ENCODE measurements at places on chromosomes 6 and 20. TPM values are rescaled to one million over a fixed set of nuclear protein-coding genes. Genes with fewer than 3 reads are reported as not detected.

GRCh38 chr6:107592806-107593205 is 102.9 kb downstream of the SOBP start:
- DNase-seq = no peak

- DNase-seq = no peak
These were observed 626.1 kb downstream of the DHX35 start for GRCh38 chr20:39588148-39588757.

DNA sequence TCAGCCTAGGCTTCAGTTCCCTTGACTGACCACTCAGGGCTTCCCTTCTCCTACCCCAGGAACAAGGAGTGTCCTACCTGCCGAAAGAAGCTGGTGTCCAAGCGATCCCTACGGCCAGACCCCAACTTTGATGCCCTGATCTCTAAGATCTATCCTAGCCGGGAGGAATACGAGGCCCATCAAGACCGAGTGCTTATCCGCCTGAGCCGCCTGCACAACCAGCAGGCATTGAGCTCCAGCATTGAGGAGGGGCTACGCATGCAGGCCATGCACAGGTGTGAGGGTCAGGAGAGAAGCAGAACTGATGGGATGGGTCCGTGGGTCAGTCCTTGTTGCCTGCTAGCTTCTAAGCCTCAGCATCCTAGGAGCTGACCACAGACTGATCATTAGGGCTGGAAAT is 1.6 kb downstream of the RING1 start:
- DNase-seq = no peak

DNA sequence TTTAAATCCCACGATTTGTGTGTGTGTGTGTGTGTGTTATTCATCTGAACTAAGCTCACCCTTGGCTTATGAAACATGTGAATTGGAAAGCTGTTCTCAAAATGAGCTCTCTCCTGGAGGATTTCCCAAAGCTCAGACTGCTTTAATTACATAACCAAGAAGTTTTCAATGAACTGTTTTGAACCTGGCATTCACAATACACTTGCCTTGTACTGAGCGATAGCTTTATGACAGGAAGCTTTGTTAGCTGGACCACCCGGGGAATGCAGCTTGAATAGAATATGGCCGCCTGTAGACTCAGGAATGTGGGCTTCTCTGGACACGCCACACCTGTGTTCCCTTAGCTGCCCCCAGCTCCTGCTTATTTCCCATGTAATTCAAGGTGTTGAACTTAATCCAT is 71.4 kb upstream of the PREP start:
- no peak for DNase-seq

DNA sequence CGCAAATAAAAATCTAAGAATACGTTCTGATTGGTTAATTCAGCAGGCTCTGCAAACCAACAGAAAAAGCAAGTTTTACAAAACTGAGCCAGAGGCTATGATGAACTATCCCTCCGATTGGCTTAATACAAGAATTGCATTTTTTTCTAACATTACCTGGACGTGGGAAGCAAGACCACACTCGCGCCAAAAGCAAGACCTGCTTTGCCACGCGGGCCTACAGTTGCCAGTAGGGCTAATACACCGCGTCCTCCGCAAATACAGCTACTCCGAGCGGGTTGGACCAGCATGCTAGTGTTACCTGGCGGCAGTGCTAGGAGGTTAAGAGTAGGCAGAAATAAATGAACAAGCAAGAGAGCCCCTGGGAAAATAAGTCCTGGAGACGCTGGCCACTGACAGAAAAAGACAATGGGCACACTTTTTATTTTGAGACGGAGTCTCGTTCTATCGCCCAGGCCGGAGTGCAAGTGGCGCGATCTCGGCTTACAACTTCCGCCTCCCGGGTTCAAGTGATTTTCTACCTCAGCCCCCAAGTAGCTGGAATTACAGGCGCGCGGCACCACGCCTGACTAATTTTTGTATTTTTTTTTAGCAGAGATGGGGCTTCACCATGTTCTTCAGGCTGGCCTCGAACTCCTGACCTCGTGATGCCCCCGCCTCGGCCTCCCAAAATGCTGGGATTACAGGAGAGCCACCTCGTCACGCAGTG is 131.9 kb upstream of the BTN3A2 start:
- DNase-seq = peak; percentile 25

DNA sequence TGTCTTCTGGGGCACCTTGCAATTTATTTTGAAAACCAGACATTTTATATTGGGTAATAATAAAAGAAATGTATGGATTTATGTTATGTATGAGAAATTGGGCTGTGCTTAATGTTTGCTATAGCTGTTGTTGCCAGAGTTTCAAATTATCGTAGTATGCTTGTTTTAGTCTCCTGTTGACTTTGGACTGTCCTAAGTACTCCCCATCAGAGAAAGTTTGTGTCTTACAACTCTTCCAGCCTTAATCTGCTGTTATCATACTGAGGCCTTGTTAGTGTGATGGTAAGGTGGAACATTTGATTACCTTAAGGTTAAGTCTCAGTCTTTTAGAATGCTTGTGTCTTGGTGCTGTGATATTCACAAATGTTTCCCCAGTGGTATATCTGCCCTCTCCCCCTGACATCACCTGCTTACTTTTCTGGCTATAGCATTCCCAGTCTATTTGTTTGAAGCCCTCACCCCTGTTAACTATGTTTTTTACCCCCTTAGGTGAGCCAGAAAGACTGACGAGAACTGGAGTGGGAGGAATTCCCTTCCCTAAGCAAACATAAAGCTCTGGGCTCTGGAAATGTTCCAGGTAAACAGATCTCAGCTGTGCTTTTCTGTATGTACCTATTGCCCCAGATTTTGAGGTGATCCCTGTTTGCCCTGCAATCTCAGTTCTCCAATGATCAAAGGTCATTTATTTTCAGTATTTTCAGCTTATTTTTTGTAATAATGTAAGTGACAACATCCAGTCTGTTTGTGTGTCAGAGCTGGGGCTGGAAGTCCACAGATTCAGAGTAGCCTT is 581.1 kb upstream of the CITED2 start:
- DNase-seq = no peak

DNA sequence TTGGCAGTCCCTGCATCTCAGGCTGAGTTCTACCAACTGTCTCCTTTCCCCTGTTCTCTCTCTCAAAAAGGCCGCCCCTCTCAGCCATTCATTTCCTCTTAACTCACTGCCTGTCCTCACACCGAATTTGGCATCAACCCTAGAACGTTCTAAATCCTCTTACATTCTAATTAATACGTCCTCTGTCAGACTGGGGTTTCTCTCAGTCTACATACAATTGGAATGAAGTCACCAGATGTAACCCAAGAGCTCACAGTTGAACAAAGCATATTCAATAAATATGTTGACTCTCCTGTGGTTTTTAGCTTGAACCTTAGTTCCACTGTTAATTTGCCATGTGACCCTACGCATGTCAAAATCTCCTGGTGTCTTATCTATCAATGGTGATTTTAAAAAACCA is 269.6 kb downstream of the CLIC5 start:
- peak; percentile 42 for DNase-seq

GRCh38 chr20:52083627-52084232 is 107.8 kb downstream of the ZFP64 start:
- DNase-seq = peak; percentile 25

- DNase-seq = no peak
These were observed 249.9 kb downstream of the KHDC1L start for GRCh38 chr6:72975352-72975752.

DNA sequence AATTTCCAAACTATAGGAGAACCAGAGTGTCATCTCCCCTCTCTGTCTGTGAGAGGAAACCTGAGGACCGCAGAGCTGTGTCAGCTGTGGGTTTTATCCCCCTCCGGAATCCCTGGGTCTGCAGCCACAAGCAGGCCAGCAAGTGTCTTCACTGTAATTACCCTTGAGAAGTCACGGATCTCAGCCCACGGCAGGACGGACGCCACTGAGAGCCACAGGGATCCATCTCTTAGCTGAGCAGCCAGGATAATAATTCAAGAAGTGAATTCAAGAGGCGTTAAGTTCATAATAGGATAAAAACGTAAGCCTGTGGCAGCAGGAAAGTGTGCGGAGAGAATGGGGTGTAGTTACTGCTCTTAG is 37.0 kb downstream of the DLL1 start:
- DNase-seq = no peak

GRCh38 chr6:47780510-47781356 is 1.1 kb upstream of the OPN5 start:
- DNase-seq = peak; percentile 73

GRCh38 chr6:170025341-170025911 is 265.5 kb downstream of the DLL1 start:
- no peak for DNase-seq

GRCh38 chr6:5729813-5730517 is 276.8 kb downstream of the NRN1 start:
- no peak for DNase-seq

DNA sequence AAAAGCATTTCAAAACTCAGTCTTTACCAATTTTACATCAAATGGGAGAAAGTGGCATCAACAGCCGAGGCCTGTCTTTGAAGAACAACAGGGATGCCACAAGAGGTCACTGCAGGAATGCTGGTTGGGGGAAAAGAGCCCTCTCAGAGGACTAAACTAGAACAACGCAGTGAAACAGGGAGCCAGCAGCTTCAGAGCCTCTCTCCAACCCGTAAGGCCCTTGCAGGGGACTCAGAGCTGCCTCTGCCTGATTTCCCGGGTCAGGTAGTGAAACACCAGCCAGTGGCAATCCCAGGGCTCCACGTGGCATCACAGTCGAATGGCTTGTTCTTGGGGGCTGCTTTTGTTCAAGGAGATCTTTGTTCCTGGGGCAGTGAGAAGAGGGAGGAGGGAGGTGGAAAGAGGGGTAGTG is 55.0 kb upstream of the KCNK16 start:
- DNase-seq = peak; percentile 42

POU3F2 gene
- not detected for total RNA-seq

SMOC2 gene
- total RNA-seq = not detected

PRSS16 gene
- total RNA-seq = 10.5 TPM

FANCE gene
- total RNA-seq = 3.7 TPM

BPI gene
- not detected for total RNA-seq

SAMD3 gene
- not detected for total RNA-seq

AVP gene
- not detected for total RNA-seq

FNDC1 gene
- total RNA-seq = 0.05 TPM

Measured in mammary epithelial cell (primary cell).